ENCODE measurements at places on chromosomes 11 and 22.

- no peak for DNase-seq
Observed at GRCh38 chr11:92101920-92102319, 122.7 kb upstream of the FAT3 start.

GRCh38 chr11:35812828-35813227 is 131.0 kb upstream of the LDLRAD3 start:
- no peak for DNase-seq

DNA sequence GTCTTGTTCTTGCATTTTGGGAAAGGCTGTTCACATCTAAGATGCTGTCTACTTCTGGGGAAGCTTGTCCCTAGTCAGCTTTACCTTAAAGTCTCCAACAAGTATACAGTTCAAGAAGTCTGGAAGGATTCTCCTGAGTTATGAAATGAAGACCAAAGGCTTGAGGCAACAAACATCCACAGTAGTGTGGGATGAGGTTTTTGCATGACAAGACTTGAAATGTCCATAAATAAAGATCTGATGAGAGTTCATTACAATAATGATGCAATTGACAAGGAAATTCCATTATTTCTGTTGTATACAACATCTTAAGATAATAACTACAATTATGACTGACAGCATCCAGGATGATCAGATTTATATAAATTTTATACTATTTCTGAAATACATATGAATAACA is 21.3 kb upstream of the KDM4E start:
- DNase-seq = no peak

- DNase-seq = peak; percentile 72
Observed at GRCh38 chr11:3841426-3842350, 929 bp upstream of the RHOG start.

DNA sequence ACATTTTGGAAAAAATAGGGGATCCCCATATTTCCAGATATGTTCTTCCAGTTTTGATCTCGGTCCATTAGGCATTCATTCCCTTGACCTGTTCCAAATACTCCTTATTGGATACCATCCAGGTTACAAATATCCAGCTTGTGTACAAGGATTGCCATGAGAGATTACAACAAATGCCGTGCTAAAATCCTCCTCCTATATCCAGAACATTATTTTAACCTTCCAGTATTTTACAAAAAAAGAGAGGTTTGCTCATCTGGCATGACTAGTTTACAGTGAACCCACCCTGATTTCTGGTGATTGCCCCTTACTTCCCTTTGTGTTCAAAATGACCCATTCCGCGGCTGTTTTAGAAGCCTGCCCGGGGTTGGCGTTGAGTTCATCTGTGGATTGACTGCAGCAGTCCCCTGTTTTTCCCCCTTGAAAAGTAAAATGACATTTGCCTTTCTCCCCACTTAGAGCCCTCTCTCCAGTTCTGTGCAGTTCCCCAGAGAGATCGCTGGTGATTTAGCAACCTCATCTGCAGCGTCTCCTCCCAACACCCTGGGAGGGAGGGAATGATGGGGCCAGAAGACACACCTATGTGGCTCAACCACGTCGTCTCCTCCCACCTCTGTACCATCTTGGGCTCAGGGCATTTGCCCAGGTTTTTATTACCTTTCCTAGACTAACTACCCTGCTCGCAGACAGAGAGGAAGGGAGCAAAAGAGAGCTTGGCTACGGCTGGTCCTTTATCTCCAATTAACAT is 73.6 kb downstream of the DSCAML1 start:
- no peak for DNase-seq

- peak; percentile 12 for DNase-seq
Observed at GRCh38 chr22:39176143-39176713, 23.7 kb upstream of the CBX7 start.

GRCh38 chr11:72425053-72425980 is 9.0 kb downstream of the CLPB start:
- no peak for DNase-seq

GRCh38 chr11:28798286-28798685 is 690.1 kb downstream of the METTL15 start:
- no peak for DNase-seq

GRCh38 chr11:9629064-9629463 is 34.8 kb upstream of the SWAP70 start:
- no peak for DNase-seq

DNA sequence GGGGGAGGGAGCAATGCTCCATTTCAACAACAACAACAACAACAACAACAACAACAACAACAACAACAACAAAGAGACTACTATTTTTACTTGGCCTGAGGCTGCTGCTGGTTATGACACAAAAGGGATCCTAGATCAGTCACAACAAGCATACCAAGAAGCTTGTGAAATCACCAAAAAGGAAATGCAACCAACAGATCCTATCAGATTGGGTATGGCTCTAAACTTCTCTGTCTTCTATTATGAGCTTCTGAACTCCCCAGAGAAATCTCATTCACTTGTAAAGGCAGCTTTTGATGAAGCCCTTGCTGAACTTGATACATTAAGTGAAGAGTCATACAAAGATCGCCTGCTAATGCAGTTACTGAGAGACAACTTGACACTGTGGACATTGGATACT is 10.5 kb upstream of the MS4A2 start:
- DNase-seq = no peak

GRCh38 chr22:28208787-28209186 is 289.7 kb upstream of the PITPNB start:
- DNase-seq = no peak

GRCh38 chr11:746289-747157 is 741 bp upstream of the TALDO1 start:
- no peak for DNase-seq

GRCh38 chr22:48750826-48751440 is 1076.7 kb downstream of the BRD1 start:
- no peak for DNase-seq

DNA sequence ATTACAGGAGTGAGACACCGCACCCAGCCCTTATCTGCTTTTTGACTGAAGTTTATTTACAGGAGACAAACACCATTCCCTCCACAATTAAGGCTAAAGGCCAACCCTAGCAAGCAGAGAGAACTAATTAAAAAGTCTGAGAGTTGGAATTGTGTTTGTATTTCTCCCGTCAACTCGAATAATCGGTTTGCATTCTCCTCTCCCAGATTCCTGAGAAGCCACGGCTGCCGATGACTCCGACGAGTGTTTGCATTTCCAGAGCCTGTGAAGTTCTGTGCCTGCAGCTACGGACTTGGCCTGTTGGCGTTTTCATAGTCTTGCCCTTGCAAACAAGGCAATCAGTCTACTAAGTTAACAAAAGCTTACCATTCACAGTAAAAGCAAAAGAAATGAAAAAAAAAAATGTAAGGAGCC is 73.2 kb upstream of the NUP50 start:
- no peak for DNase-seq

GRCh38 chr22:32660292-32660691 is 141.2 kb upstream of the TIMP3 start:
- no peak for DNase-seq

DNA sequence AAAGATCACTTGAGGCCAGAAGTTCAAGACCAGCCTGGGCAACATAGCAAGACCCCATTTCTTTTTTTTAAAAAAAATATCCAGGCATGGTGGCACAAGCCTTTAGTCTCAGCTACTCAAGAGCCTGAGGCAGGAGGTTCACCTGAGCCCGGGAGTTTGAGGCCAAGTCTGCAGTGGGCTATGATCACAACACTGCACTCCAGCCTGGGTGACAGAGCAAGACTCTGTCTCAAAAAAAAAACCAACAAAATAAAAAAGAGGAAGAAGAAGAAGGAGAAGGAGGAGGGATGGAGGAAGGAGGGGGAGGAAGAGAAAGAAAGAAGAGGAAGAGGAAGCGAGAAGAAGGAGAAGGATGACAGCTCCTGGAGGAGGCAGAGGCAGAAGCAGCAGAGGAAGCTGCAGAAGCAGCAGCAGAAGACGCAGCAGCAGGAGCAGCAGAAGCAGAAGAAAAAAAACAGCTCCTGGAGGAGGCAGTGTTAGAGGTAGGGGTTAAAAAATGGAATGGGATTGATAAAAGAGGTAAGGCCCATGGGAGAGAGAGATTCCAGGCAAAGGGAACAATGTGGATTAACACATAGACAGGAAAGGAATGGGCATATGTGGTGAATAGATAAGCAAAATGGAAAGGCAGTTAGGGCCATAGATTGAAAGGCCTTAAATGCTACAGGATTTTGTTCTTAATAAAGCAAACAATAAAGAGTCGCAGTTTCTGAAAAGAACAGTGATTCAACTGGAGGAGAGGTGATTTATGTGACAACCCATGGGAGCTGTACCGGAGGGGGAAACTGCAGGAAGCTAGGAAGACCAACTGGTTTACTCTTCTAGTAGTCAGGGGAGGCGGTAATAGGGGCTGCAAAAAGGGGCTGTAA is 10.9 kb downstream of the PRCP start:
- DNase-seq = no peak

- no peak for DNase-seq
Observed at GRCh38 chr11:78132475-78132874, 7.0 kb downstream of the ALG8 start.

DNA sequence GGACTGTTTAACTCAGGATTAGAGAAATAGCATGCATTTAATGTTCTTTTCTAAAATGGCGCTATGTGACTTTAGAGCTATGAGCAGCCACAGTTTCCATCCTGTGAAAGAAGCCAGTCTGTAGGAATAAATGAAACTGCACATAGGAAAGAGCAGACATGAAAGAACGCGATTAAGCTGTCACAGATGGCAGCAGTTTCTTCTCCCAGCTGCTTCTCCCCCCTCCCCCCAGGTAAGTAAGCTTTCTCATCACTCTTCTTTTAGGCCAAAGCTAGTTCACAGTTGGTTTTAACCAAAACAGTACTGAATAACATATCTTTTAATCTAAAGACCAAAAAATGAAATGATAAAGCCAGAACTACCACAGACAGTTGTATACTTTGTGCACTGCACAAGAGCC is 266.4 kb downstream of the KCNA4 start:
- DNase-seq = no peak

DNA sequence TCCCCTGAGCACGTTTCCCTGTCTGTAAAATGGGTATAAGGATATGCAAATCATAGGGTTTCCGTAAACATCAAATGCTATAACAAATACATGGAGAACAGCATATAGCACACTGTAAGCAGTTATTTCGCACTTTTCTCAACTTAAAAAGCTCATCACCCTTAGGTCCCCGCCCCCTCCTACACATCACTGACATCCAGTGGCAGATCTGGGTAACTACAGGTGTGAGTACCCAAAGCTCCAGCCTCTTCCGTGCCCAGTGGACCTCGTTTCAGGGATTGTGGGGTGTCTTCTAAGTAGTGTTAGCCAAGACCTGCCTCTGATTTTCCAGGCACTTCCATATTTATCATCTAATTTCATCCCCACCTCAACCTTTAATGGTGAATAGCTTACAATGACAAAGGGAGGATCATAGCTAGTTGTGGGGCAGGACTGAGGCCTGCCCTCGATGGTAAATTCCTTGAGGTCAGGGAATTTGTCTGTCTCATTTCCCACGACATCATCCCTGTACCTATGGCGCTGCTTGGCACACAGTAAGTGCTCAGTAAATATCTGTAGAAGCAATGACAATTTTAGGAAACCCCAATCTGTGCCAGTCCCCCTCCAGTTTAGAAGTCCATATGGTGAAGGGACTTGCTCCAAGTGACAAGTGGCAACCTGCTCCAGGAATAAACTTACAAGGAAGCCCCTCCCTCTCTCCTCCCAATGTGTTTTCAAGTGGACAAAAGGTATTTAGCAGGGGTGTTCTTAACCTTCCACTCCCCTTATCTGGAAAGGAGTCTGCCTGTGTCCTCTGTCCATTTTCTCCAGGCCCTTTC is 340.5 kb downstream of the TENM4 start:
- DNase-seq = no peak

- DNase-seq = no peak
Observed at GRCh38 chr11:44944181-44944852, 6.4 kb downstream of the TP53I11 start.

GRCh38 chr11:69541001-69541285 is 59.5 kb downstream of the LINC01488 start:
- DNase-seq = no peak

- DNase-seq = no peak
Observed at GRCh38 chr22:20510811-20511577, 3.6 kb downstream of the MED15 start.

GRCh38 chr11:104337273-104337672 is 173.3 kb upstream of the PDGFD start:
- no peak for DNase-seq

- DNase-seq = no peak
Observed at GRCh38 chr11:128663824-128664223, 30.0 kb upstream of the FLI1 start.

DNA sequence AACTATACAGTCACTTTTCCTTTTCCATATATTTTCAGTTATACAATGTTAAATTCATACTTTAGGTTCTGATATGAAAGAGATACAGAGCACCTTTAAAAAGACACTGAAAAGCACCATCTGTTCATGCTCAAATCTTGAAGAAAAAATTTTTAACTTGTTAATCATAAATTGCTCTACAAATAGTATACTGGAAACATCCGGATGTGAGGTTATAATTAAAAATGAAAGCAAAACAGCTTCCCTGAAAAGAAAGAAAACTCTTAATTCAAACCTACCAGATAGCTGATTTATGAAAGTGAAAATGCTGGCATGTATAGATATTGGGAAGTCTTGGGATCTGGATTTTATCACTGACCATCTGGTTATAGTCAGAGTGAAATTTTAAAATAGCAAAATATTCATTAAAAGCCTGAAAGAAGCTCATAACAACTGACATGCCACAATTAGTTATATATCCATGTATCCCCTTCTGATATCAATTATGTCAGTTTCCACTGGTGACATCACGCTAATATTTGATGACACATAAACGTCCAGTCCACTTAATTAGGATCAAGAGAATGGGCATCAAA is 740.0 kb downstream of the DLG2 start:
- DNase-seq = no peak

DNA sequence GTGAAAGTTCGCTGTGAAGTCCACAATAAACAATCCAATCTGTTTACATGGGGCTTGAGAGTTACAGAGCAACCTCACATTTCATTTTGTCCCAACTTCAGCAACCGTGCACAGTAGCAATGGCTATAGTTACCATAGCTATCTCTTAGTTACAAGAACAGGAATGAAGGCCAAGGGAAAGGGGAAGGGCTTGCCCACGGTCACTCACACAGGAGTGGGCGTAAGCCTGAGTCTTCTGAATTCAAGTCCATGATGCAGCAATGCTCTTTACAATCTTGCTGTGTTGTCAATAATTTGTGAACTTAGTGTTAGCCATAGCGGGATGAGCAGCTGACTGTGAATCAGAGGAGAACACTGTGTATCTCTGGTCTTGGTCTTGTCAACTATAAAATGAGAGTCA is 102.9 kb downstream of the ADAMTS15 start:
- no peak for DNase-seq

- DNase-seq = no peak
Observed at GRCh38 chr11:62497132-62497801, 49.3 kb downstream of the AHNAK start.

GRCh38 chr11:31802990-31803812 is 7.9 kb downstream of the PAX6 start:
- DNase-seq = no peak

DNA sequence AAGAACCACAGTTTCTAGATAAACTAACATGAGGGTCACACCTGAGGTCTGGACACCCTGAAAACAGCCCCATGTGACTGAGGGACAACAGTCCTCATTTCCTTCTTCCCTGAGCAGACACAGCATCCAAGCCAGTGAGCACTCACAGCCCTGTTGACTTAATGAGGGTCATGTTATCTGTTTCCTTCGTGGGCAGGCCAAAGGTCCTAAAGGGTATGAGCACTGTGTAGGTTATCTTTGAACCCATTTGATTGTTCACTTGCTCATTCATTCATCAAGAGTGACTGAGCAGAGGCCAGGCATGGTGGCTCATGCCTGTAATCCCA is 170.7 kb upstream of the B3GAT1 start:
- DNase-seq = no peak

GRCh38 chr11:76159983-76160661 is 46.2 kb downstream of the WNT11 start:
- DNase-seq = no peak
